ENCODE measurements at places on chromosomes 12 and 14.
A peak's percentile ranks its signal among the peaks of the same experiment; 100 is the strongest.

GRCh38 chr12:23463172-23463571 is 486.3 kb downstream of the SOX5 start:
- no peak for DNase-seq

GRCh38 chr12:27014085-27014858 is at the start of gene TM7SF3:
Gene TM7SF3, minus strand, starts transcription at chr12:27014384. Its CDS starts 216 bp downstream, at chr12:27014168.
- DNase-seq = peak; percentile 89

- DNase-seq = no peak
These were observed 176.4 kb downstream of the KCNA5 start for GRCh38 chr12:5220099-5220498.

GRCh38 chr14:67417633-67418032 is 5.7 kb upstream of the PLEK2 start:
- no peak for DNase-seq

DNA sequence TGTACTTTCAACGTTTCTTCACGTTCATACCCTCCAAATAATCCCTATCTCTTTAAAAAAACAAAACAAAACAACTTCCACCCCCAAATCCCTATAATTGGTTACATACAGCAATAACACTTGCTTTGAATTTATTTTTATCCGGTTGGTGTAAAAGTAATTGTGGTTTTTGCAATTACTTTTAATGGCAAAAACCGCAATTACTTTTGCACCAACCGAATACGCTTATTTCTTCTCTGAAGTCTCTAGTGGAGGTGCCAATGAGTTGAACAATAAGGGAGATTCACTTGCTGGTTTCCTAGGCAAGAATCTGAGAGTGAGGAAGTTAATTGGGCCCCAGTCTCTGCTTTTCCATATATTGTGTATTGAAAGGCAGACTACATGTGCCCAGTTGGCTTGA is 133.3 kb downstream of the DACT1 start:
- no peak for DNase-seq

GRCh38 chr14:52902971-52903619 is 47.8 kb downstream of the FERMT2 start:
- no peak for DNase-seq

GRCh38 chr12:120230326-120230973 is 29.5 kb upstream of the RPLP0 start:
- DNase-seq = peak; percentile 63

GRCh38 chr12:131915823-131916222 is 13.3 kb upstream of the PUS1 start:
- DNase-seq = no peak

DNA sequence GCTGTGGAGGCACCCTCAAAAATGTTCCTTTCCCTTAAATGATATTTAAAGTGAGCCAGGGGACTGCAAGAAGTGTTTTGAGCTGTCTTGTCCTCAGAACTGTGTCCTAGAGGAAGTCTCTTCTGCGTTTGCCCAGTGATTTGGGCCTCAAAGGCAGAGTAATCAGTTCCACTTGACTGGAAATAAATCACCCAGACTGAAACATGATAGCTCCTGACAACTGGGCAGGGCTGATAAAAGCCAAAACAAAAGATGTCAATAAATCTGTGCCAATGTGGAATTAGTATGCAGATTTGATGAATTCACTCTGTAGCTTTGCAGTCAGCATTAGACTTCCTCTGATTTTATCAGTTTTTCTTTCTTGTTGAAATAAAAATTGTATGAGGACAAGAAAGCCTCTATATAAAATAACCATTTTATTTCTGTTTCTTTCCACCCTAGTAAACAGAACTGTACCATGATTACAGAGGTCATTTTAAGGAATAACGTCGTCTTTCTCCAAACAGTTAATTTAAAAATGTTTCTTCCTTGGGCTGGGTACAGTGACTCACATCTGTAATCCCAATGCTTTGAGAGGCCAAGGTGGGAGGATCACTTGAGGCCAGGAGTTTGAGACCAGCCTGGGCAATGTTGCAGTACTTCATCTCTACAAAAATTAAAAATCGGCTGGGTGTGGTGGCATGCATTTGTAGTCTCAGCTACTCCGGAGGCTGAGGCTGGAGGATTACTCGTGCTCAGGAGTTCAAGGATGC is 180.8 kb downstream of the ERC1 start:
- DNase-seq = peak; percentile 35

- no peak for DNase-seq
These were observed 98.3 kb downstream of the INSM2 start for GRCh38 chr14:35632271-35632670.

GRCh38 chr12:92208613-92209121 is 63.0 kb upstream of the BTG1 start:
- no peak for DNase-seq

GRCh38 chr12:571795-572531 is 91.3 kb downstream of the NINJ2 start:
- no peak for DNase-seq

- no peak for DNase-seq
These were observed 40.1 kb upstream of the MTERF2 start for GRCh38 chr12:107026806-107027635.

GRCh38 chr14:75742867-75743266 is 81.8 kb downstream of the TTLL5 start:
- no peak for DNase-seq

DNA sequence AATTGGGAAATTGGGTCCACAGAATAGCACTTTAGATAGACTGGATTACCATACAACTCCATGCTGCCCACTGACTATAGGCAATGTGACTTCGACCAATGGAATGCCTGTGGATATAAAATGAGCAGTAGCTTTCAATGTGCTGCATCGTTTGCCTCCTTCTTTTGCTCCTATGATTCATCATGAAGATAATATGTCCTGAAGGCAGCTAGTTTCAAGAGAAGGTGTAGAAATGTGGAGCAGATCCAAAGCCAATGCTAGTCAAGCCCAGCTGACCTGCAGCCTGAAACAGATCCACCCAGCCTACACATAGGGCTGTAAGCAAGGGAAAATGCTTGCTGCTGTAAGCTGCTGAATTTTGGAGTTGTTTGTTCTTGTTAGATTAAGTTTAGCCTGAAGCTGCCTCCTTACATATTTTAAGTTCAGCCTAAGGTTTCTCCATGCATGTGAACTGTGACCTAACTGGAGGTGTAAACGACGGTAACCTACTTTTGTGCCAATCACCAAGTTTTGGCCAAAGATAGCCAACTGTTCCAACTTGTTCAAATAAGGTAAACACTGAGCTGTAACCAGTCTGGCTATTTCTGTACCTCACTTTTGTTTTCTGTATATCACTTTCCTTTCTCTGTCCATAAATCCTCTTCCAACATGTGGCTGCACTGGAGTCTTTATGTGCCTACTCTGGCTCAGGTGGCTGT is 169.1 kb upstream of the AVPR1A start:
- DNase-seq = no peak

DNA sequence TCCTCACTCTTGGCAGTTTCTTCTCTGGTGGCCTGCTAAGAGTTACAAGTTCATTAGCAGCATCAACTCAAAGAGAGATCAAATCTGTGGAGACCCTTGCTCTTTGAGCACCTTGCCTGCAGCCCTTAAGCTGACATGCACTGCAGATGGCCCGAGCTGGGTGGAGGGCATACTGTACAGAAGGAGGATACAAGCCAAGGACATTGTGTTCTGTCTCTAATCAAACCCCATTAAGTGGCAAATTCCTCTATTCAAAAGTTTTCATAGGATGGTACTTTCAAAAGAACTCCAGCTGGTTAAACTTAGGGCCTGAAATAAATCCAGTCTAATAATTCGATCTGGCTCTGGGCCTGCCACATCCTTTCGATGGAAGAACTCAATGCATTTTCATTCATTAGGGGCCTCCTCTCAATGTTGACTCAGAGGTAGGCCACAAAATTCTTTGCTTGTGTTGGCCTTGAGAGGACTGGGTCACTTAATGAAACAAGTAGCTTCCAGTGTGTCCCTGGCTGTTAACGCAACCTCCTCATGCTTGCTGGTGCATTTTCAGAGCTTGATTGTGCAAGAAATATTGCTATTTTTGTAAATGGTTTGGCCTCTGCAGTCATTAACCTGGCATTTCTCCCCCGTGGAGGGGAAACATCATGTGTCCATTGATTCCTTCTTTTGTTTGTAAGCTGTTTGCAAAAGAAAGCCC is 318.2 kb downstream of the NUAK1 start:
- no peak for DNase-seq

DNA sequence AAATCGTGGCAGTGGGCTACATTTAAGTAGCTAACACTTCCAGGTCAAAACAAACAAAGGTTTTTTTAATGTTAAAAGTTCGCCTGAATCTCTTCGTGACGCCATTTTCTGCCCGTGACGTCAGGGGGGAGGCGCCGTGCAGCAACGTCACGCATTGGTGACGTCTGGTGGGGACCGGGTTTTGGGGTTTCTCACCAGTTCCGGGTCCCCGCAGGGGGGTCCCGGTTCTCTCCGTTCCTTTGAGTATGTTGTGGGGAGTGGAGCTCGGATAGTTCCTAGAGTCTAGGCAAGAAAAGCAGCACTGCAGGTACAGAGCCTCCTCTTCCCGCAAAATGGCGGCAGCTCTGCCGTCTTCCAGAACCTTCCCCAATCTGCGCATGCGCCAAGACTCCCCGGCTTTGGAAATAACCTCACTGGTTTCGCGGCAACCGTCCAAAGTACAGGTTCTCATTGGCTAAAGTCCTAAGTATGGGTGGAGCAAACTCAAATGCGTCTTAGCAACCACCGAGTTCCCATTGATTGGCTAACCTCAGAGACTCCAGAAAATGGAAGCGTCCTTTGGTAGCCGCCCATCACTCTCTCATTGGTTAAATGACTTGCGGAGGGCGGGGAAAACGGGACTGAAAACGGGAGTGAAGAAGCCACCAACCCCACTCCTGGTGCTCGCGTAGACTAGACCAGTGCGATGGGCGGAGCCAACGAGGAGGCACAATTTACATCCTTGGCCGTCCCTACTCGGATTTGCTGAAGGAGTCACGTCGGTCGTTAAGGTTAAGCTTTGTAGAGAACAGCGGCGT is at the start of gene RBM23:
TSS of gene RBM23 (minus strand) at position 346 of the 797 bp plus-strand sequence.
- DNase-seq = peak; percentile 93

GRCh38 chr12:101969-102878 is 35.7 kb downstream of the IQSEC3 start:
- peak; percentile 64 for DNase-seq

DNA sequence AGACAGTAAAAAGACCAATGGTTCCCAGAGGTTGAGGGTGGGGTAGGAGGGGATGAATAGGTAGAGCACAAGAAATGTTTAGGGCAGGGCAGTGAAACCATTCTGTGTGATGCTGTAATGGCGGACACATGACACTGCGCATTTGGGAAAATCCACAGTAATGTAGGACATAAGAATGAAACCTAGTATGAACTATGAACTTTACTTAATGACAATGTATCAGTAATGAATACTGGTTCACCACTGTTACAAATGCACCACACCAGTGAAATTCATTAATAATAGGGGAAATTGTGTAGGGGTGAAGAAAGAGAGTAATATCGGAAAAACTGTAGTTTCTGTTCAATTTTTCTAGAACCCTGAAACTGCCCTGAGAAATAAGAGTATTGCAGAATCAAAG is 5.6 kb downstream of the ERH start:
- DNase-seq = no peak

GRCh38 chr12:109678719-109679118 is 34.9 kb upstream of the FAM222A start:
- no peak for DNase-seq

- peak; percentile 65 for DNase-seq
These were observed 2.8 kb downstream of the PIANP start for GRCh38 chr12:6697584-6698351.

DNA sequence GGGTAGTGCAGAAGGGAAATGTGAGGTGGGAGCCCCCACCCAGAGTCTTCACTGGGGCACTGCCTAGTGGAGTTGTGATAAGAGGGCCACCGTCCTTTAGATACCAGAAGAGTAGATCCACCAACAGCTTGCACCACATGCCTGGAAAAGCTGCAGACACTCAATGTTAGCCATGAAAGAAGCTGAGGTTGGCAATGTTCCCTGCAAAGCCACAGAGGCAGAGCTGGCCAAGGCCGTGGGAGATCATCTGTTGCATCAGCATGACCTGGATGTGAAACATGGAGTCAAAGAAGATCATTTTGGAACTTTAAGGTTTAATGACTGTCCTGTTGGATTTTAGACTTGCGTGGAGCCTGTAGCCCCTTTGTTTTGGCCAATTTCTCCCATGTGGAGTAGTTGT is 468.4 kb upstream of the FOXG1 start:
- DNase-seq = no peak

GRCh38 chr12:122665349-122665748 is 37.8 kb downstream of the HCAR2 start:
- no peak for DNase-seq

- DNase-seq = no peak
These were observed 24.2 kb upstream of the PTHLH start for GRCh38 chr12:27996761-27997160.

DNA sequence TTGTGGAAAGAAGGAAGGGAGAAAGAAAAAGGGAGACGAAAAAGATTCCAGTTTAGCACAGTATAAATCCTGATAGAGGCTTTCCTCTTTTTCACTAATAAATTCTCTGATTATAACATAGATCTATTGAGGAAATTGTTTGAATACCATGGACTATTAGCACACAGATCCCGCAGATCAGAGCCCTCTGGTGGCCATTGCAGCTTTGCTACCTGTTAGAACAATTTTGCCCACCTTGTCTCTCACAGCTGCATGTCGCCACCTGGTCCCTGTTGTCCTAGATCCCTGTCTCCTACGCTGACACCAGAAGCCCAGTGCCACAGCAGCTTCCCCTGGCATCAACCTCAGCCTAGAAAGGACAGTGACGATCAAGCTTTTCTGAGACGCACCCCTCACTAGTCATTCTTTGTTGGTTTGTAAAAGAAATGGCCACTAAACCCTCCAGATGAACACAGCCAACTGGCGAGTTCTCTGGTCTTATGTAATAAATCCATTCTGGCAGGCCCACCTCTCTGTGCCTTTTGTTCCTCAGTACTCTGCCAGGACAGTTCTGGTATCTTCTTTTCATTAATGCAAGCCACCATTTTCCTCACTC is 9.9 kb downstream of the GPHB5 start:
- peak; percentile 33 for DNase-seq

DNA sequence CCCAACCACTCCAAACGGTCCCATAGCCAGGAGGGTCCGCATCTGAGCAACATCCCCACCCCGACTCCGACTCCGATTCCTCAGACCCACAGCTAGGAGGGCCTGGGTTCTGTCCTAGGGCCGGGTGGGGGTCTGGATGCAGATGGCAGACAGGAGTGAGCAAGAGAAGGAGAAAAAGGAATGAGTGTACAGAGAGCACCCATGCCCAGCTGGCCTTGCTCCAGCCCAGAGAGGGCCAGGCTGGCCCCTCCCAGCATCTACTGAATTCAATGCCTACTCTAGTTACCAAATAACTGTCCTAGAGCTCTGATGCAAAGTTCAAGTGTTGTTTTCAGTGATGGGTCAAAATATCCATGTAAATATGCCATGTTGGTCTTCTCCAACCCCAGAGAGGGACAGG is 40.8 kb downstream of the VDR start:
- DNase-seq = no peak
